CD4-positive, CD25-positive, alpha-beta regulatory T cell (primary cell): ENCODE measurements at places on chromosomes 13 and 19. TPM values are rescaled to one million over a fixed set of nuclear protein-coding genes. Genes with fewer than 3 reads are reported as not detected.

- no peaks in the 10 kb centered on the region for H3K36me3 ChIP-seq
- H3K27me3 ChIP-seq: peaks cover 21% of the 10 kb centered on the region
- no peak for DNase-seq
- no peak overlapping the region for H3K4me3 ChIP-seq
- H3K4me1 ChIP-seq: peaks cover 9% of the 10 kb centered on the region
Observed at GRCh38 chr19:43640424-43640757, 741 bp upstream of the CADM4 start.

The APOC4 gene
- total RNA-seq: not detected

The GNA15 gene
- total RNA-seq: 43.0 TPM

- peaks cover 19% of the 10 kb centered on the region for H3K36me3 ChIP-seq
- H3K27me3 ChIP-seq: no peaks in the 10 kb centered on the region
- no peak for DNase-seq
- H3K27ac ChIP-seq: no peak overlapping the region
Observed at GRCh38 chr19:2192862-2193261, 29.1 kb downstream of the DOT1L start.

GRCh38 chr19:52659013-52659412 lies 20.9 kb upstream of the ZNF83 start:
- peaks cover 84% of the 10 kb centered on the region for H3K36me3 ChIP-seq
- H3K4me1 ChIP-seq: no peaks in the 10 kb centered on the region
- H3K27me3 ChIP-seq: no peaks in the 10 kb centered on the region
- no peak overlapping the region for H3K4me3 ChIP-seq
- no peak for DNase-seq

DNA sequence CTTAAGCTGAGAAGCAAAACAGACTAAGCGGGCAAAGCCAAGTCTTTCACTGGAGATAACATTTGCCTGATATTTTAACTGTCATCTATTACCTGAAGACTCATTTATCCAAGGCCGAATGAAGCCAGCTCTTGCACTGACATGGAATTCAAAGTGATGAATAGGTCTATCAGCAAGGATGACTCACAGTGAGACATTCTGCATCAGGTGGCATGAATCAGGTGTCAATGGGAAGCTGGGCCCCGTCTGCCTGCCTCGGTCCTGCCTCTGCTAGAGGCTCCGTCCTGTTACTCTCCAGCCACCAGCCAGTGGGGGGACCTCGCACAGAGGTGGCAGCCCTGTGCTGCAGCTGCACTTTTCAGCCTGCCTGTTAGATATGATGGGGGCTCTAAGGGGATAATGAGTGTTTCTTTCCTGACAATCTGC lies 23.5 kb downstream of the STARD13 start:
- H3K27ac ChIP-seq: no peak overlapping the region
- no peak overlapping the region for H3K4me3 ChIP-seq

DNA sequence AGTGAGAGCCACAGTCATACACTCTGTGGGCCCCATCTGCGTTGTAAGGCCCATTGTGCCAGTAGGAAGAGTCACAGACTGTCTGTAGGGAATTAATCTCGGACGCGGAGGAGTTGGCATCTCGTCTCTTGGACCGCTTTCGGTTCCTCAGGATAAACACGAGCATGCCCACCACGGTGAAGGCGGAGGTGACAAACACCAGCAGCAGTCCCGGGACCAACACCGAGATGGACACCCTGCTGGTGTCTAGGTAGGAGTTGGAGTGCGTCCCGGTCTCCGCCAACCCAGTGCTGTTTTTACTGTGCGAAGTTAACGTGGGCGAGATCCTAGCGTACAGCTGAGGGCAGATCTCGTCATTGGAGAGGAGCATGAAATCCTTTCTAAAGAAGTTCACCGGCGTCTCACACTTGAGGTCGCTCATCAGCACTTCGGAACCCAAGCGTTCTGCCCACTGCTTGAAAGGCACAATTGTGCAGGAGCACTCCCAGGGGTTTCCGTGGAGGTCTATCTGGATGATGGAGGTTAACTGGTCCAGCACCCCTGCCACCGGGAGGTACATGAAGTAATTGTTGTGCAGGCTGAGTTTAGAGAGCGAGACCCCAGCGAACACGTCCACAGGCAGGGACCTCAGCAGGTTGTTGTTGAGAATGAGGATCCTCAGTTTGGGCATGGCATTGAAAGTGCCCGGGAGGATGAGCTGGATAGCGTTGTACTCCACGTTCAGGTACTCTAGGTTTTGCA lies 2.7 kb downstream of the SLITRK1 start:
- DNase-seq: peak; percentile 2
- no peaks in the 10 kb centered on the region for H3K36me3 ChIP-seq
- no peak overlapping the region for H3K4me3 ChIP-seq
- no peaks in the 10 kb centered on the region for H3K4me1 ChIP-seq
- H3K27ac ChIP-seq: no peak overlapping the region

DNA sequence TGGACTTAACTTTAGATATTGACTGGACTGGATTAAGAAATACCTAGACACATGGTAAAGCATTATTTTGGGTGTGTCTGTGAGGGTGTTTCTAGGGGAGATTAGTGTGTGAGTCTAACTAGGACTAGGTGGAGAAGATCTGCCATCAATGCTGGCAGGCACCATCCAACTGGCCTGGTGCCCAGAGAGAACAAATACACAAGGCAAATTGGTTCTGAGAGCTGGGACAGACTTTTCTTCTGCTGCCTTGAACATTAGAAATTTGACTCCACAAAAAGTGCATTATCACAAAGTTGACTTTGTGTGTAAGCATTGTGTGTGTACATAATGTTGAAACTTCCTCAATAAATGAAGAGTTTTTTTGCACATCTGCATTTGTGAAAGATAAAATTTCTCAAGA lies 522.1 kb downstream of the SUCLA2 start:
- H3K4me3 ChIP-seq: no peak overlapping the region
- H3K4me1 ChIP-seq: no peaks in the 10 kb centered on the region
- no peak overlapping the region for H3K27ac ChIP-seq

DNA sequence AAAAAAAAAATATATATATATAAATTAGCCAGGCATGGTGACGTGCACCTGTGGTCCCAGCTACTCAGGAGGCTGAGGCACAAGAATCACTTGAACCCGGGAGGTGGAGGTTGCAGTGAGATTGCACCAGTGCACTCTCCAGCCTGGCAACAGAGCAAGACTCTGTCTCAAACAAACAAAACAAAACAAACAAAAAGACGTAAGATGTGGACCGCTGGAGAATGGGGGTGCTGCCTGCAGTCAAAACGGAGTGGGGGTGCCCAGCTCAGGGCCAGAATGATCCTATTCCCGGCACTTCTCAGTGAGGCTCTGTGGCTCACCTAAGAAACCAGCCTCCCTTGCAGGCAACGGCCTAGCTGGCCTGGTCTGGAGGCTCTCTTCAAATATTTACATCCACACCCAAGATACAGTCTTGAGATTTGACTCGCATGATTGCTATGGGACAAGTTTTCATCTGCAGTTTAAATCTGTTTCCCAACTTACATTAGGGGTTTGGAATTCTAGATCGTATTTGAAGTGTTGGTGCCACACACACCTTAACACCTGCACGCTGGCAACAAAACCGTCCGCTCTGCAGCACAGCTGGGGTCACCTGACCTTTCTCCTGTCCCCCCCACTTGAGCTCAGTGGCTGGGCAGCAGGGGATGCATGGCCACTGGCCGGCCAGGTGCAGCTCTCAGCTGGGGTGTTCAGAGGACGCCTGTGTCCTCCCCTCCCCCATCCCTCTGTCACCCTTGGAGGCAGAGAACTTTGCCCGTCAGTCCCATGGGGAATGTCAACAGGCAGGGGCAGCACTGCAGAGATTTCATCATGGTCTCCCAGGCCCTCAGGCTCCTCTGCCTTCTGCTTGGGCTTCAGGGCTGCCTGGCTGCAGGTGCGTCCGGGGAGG lies at the start of gene F7:
Gene F7, plus strand, starts transcription at position 760 of the 889 bp plus-strand sequence. Its CDS starts 51 bp downstream, at position 811.
- H3K27ac ChIP-seq: no peak within 1 kb of the TSS
- H3K36me3 ChIP-seq: no peaks in the 10 kb centered on the region
- peaks cover 10% of the 10 kb centered on the region for H3K4me1 ChIP-seq
- no peak for DNase-seq
- no peak within 1 kb of the TSS for H3K4me3 ChIP-seq

The TPRX2 gene
- not detected for total RNA-seq

- no peak overlapping the region for H3K27ac ChIP-seq
- no peak for DNase-seq
- H3K4me1 ChIP-seq: no peaks in the 10 kb centered on the region
- no peaks in the 10 kb centered on the region for H3K36me3 ChIP-seq
- H3K27me3 ChIP-seq: no peaks in the 10 kb centered on the region
Observed at GRCh38 chr19:23481043-23481442, 85.8 kb upstream of the ZNF91 start.

The WASF3 gene
- total RNA-seq: 0.49 TPM

DNA sequence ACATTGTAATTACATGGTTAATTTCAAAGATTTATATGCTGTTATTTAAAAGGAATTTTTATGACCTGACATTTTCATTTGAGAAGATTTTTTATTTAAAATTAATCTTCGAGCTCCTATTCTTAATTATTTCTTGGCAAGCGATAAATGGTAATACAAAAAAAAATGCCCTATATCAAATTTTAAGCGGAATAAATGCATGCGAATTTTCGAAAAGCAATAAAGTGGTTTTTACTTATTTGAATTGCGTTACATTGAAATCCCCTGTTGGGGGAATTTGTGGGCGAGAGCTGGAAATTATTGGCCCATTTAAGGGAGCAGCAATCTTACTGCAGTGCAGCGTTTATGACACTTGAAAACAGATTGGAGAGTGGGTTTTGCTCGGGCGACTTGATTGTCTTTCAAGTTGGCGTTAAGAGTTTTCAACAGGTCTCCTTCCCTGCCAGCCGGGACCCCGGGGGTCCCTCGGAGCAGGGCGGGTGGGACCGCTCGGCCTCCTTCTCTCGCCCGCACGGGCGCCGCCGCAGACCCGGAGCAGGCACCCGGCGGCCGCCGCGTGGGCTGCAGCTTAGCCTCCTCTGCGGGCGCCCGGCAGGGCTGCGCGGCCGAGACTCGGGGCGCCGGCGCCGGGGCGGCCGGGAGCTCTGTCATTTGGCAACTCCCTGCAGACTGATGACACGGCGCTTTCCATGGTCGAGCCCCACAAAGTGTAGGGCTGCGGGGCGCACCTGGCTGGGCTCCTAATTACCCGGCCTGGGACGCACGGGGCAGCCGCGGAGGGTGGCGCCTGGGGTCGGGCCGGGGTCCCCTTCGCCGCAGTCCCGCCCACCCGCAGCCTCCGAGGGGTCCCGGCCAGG lies 255.1 kb upstream of the SOX21 start:
- H3K36me3 ChIP-seq: no peaks in the 10 kb centered on the region
- H3K27ac ChIP-seq: no peak overlapping the region
- H3K4me1 ChIP-seq: peaks cover 7% of the 10 kb centered on the region
- H3K27me3 ChIP-seq: peaks cover 49% of the 10 kb centered on the region
- no peak for DNase-seq

- H3K4me1 ChIP-seq: peaks cover 11% of the 10 kb centered on the region
- peak; percentile 5 for DNase-seq
- H3K27me3 ChIP-seq: peaks cover 20% of the 10 kb centered on the region
- H3K27ac ChIP-seq: no peak overlapping the region
- H3K36me3 ChIP-seq: no peaks in the 10 kb centered on the region
Observed at GRCh38 chr19:17680230-17680722, 7.9 kb downstream of the UNC13A start.
